ENCODE measurements at places on chromosomes 2 and 18.
A peak's percentile ranks its signal among the peaks of the same experiment; 100 is the strongest.

- DNase-seq: no peak
These were observed 277.9 kb upstream of the SIX3 start for GRCh38 chr2:44663471-44664073.

DNA sequence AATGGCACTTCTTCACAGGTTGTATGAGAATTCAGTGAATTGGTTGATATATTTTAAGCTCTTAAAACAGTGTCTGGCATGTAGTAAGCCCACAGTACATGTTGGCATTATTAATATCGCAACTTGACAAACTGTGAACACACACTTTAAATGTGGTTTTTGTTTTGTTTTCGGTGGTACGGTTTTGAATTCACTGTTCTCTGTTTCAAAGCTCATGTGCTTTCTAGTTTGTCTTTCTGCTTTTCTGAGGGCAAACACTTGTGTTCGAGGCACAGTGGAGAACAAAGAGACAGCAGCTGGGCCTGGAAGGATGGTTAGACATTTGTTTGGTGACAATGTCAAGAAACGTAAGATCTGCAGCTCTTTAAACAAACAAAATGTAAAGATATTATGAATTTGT is 276.5 kb upstream of the MC4R start:
- peak; percentile 69 for DNase-seq

DNA sequence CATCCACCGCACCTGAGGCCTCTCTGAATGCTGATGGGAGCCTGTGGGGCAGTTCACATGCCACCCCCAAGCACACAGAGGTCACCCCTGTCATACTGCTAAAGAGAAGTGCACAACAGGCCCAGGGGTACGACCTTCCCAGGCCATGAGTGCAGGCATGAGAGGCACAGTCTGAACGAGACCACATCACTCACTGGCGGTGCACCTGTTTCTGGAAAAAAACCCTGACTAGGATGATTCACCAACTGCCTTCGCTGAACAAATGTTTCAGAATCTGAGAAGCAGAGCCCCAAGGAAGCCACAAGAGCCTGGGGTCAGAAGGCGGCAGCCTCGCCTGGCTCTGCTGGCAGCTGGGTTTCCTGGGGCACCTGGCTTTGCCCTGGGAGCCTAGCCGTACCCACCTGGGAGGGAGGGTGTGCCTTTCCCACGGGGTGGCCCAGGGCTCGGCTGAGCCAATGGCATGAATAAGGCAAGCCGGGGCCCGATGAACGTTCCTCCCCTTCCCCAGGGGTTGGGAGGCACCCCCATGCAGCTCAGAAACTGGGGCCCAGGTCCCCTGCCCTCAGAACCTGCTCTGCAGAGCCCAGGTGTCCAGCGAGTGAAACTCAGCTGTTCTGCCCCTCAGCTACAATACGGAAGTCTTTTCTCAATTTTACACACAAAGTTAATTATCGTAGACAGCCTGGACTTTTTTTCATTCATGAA is 73.8 kb downstream of the HDAC4 start:
- no peak for DNase-seq

GRCh38 chr2:29731948-29732347 is 189.4 kb downstream of the ALK start:
- no peak for DNase-seq

- DNase-seq: no peak
These were observed 13.2 kb downstream of the NEURL3 start for GRCh38 chr2:96491860-96492497.

DNA sequence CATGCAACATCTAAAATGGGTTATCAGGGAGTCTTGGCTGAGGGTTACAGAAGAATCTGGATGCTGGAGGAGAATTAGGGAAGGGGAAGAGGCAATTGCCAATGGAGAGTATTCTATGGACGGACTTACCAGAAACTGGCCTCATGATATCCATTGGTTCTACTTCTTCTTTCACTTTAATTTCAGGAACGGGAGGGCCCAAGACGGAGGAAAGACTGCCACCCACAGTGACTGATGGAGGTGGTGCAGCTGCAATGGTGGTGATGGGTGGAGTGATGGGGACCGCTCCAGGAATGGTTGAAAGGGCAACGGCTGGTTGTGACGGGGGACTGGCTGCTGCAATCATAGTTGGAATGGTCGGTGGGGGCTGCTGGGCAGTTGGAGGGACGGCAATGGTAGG is 69.1 kb upstream of the AMMECR1L start:
- DNase-seq: no peak

DNA sequence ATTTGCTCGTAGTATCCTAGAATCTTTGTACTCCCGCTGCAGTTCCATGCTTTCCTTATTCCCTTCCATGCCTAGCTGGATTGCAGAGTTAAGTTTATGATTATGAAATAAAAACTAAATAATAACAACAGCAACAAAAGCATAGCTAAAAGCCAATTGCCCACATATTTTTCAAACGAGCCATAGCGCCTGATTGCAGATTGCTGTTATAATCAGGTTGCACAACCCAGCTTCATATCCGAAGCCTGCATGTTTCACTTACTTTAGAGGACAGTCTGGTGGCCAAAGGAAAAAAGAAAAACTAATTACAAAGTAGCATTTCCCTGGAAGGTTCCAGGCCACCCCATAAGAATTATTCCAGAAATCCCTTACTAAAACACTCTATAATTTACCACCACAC is 31.9 kb upstream of the PNO1 start:
- no peak for DNase-seq

DNA sequence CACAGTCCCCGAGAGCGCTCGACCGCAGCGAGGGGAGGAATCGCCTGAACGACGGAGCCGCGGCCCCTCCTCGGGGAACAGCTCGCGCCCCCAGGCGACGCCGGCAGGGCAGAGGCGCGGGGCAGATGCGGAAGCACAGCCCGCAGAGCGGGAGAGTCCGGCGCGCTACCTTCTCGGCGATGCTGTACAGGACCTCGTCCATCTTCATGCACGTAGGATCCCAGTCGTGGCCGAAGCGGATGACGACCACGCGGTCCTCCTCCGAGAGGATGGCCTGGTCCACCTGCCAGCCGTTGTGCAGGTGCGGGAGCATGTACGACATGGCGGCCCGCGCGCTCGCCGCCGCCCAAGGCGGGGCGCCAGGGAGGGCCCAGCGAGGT is 302 bp downstream of the TXNL4A start:
- peak; percentile 54 for DNase-seq

GRCh38 chr2:10204326-10205161 is 82.0 kb downstream of the RRM2 start:
- DNase-seq: peak; percentile 4

DNA sequence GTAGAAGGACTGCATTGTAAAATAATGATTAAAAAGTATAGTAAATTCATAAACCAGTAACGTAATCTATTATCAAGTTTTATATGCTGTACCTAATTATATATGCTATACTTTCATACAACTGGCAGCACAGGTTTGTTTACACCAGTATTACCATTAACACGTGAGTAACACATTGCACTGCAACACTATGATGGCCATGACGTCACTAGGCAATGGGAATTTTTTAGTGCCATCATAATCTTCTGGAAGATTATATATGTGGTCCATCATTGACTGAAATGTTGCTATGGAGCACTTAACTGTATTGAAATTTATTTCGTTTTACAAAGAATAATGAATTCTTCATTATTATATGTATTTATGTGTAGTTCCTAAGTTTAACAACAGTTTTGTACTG is 45.9 kb downstream of the FAM171B start:
- no peak for DNase-seq

DNA sequence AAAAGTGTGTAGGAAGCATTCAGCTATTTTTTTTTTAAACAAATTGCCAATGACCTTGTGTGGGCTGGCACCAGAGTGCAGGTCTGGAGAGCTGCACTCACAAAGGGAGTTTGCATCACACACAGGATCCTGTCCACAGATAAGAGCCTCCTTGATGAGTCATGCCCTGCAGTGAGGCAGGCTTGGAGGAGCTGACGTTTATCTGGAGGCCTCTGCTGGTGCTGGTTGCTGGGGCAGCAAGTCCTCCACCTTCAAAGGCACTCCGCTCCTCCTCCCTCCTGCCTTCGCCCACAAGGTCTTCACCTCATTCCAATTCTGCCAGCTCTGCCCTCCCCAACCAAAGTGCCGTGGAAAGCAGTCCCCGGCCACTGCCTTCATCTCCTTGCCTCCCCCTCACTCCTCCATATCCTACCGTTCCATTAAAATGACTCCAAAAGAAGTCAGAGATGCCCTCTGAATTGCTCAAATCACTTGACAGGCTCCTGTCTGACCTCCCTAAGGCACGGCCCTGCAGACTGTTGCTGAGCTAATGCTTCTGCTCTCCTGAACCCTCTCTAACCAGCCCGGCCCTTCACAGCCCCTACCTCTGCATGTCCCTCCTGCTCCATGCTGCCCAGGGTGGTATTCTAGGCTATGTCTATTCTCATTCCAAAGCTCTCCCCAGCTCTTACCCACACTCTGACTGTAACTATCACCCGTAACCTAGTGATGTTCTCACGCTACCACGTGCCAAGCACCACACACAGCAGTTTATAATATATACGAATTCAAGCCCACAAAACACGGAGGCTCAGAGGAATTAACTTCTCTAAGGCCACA is 30.9 kb downstream of the LONRF2 start:
- DNase-seq: no peak

DNA sequence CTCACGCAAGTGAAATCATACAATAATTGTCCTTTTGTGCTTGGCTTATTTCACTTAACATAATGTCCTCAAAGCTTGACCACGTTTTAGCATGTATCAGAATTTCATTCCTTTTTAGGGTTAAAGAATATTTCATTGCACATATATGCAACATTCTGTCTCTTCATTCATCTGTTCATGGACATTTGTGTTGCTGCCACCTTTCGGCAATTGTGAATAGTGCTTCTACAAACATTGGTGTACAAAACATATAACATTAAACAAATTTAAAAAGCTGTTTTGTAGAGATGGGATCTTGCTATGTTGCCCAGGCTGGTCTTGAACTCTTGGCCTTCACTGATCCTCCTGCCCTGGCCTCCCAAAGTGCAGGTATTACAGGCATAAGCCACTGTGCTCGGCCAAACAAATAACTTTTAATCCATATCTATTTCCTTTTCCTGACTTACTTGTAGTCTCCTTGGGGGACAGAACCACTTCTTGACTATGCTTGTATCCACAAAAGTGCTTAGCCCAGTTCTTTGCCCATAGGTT is 209.3 kb downstream of the SLC4A3 start:
- DNase-seq: no peak

Measured in NCI-H774 (cell line).